AG04449 (cell line): ENCODE measurements at places on chromosomes 3 and 15.

- DNase-seq = no peak
These were observed 263.6 kb upstream of the AZI2 start for GRCh38 chr3:28612232-28612631.

DNA sequence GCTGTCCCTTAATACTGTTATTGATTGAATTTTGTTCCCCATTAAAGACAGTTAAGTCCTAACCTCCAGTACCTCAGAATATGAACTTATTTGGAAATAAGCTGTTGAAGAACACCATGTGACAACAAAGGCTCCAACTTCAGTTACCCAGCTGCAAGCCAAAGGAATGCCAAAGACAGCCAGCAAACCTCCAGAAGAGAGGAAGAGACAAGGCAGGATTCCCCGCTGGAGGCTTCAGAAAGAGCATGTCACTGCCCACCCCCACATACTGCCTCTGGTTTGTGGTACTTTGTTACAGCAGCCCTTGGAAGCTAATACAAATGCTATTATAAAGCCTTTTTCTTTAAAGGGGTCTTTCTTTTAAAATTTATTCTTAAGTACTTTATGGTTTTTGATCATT, 18.4 kb upstream of the NEK10 start:
- DNase-seq = no peak

DNA sequence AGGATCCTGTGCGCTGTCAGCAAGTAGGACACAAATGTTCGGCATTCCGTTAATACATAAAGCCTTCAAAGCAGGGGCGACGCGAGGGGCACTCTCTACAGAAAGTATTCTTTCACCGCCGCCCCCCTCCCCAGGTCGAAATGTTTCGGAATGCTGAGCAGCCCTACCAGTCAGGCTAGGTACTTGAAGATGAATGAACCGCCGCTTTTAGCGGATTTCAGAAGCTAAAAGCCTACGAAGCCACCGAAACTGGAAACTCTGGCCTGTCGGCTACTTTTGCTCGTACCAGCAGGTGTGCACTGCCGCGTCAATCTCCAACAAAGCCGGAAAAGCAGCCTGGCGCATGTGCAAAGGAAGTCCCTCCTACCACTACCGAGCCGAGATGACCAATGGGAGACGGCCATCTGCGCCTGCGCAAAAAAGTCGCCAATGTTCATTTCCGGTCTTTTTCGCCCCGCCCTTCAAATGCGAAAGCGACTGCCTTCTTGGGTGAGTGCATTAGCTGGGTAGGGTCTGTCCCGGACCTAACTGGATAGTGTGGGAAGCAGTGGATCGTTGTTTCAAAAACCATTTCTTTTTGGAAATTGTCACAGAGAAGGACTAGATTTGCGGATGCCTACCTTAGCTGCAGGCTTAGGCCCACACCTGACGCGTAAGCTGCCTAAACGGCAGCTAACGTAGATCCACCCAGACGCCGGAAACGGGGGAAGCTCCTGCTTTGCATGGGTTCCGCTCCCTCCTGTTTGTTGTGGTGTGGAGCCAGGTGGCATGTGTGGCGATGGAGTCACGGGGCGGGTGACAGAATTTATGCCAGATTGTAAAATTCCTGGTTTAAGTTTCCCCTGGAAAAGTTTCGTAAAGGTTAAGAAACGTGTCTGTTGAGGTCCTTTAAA, at the start of gene WDR5B:
TSS of gene WDR5B (minus strand) at position 301 of the 893 bp plus-strand sequence. CDS start 534 bp downstream, outside the sequence.
- DNase-seq = peak; percentile 86

DNA sequence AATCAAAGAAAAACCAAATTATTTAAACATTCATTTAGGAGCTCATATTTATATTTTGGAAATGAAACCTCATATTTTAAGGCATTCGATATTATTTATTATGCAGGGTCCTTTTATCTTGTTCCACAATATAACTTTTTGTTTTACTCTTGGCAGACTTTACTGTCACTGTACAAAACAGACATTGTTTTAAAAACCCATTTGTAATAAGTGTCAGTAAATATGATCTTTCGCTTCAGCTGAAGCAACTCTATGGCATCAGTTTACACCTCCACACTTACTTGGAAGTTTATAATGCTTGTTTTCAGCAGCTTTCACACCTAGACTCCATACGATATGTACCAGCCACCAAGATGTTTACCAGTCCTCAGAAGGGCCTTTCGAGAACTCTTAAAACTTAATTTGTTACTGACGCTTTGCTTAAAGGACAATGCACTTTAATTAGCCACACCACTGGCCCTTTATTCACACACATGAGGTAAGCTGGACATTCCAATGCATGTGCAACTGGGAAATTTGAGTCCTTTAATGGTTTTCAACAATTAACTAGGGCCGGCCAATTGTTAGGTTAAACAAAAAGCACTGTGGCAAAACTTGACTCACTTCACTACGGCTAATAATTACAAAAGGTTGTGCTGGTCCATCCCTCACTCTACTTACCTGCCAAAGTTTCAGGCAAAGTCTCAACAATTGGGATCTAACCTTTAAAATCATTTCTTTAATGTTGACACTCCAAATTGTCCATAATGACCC, 16.7 kb downstream of the WWTR1 start:
- DNase-seq = no peak
